ENCODE measurements at places on chromosomes 2 and 18.

- no peak for ATAC-seq
Measured at GRCh38 chr2:235848055-235848454, 320.1 kb downstream of the GBX2 start.

DNA sequence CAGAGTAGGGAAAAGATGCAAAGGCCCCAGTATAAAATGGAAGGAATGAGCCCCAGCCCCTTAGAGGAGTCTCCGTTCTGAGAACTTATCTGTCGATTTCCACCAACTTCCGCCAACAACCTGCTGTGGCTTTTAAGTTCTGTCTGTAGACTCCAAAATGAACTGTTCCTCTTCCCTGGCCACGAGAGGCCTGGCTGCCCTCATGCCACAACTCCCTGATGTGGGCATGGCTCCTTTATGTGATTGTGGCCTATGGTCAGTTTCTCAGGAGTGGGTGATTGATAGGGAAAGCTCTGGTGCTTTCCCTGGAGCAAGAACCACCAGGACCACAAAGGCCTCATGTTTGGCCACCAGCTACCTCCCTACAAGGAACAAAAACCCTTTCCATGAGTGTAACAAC, 18.8 kb upstream of the CD207 start:
- no peak for ATAC-seq

DNA sequence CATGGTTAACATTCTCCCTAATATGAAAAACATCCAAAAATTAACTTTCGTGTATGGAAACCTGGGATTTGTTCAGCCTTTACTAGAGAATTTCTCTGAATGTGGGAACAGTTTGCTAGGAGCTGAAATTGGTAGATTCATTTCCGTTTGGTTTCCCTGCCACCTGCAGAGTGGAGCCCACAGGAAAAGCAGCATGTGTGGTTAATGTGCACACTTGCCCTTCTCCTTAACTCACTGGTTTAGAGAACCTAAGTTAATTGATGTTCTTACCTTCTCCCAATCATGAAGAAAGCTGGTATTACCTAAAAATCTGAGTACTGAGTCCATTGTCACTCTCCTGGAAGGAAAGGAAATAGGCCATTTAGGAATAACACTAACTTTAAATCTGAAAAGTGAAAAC, 37.6 kb upstream of the ASXL3 start:
- ATAC-seq: no peak

- no peak for ATAC-seq
Measured at GRCh38 chr2:68463287-68463877, 3.7 kb downstream of the FBXO48 start.

DNA sequence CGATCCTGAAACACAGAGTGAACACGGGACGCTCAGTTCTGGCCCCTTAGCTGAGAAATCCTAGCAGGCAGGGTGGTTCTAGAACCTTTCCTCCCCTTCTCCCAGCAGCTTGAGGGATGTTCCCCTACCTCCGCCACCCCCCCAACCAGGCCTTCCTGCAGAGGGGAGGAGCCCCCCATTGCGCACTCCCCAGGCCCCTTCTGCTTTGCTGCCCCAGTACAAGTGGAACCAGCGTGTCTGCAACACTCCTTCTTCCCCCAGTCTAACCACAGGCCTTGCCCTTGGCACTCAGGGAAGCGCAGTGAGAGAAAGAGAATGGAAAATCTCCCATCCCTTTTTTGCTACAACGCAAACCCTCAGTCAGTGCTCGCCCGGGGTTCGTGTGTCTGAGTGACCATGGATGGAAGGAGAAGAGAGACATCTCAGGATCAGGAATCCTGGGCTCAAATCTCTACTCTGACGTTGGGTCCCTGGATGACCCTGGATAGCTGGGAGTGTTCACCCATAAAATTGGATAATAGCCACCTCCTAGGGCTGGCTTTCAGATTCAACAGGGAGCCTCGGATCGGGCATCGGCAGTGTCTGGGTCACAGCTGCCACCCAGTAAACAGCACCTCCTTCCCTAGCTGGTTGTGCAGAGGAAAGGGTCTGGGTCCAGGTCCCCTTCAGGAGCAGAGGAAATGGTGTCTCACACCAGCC, 3.7 kb downstream of the NPPC start:
- ATAC-seq: no peak

GRCh38 chr18:13392899-13393298, 174.3 kb downstream of the LDLRAD4 start:
- ATAC-seq: no peak

DNA sequence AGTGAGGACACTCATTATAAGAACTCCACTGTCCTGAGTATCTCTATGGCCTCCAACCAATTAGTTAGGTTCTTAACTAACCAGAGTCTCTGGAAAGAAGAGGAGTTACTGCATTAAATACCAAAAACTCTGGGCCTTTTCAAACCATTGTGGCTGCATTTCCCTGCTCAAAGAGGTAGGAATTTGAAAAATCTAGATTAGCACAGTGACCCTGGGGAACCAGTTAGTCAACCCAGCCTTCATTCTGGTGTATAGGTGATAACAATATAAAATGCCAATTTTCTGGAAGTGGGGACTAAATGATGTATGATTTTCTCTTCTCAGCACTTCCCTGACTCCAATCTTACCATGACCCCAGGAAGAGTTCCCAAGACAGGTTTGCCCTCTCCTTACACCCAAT, 287.8 kb upstream of the SETBP1 start:
- no peak for ATAC-seq

GRCh38 chr2:11532416-11533055, 1.3 kb upstream of the GREB1 start:
- ATAC-seq: no peak

GRCh38 chr18:24333084-24333483, 64.5 kb downstream of the OSBPL1A start:
- no peak for ATAC-seq

DNA sequence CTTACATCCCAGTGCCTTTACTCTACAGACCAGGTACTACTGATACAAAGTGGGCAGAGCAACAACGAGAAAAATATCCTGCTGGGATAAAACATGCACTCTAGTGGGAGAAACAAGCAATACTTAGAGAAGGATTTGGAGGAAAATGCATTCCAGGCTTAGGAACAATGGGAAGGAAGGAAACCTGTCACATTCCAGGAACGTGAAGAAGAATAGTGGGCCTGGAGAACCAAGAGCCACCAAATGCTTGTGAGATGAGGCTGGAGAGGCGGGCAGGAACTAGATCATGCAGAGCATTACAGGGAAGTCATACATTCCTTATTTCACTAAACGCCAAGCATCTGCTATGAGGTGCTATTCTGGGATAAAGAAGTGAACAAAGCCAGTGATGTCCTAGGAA, 342.3 kb downstream of the DCC start:
- ATAC-seq: peak; percentile 28

- no peak for ATAC-seq
Measured at GRCh38 chr2:172819943-172820342, 84.3 kb downstream of the RAPGEF4 start.

DNA sequence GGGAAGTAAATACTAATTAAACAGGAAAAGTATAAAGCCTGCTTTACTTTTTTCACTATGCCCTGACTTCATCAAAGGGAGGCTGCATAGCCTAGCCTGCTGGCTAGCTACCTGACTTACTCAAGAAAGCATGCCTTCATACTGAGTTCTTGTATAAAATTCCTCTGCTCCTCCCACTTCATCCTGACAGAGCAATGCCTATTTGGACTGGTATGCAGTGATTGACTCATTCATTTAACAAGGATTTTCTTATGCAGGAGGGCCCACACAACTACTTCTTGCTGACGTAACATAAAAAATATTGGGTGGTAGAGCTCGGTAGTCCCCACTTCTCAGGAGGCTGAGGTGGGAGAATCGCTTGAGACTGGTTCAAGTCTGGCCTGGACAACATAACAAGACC, 70.5 kb downstream of the PRPF40A start:
- ATAC-seq: peak; percentile 33

GRCh38 chr2:18548621-18549020, 11.8 kb downstream of the RDH14 start:
- no peak for ATAC-seq

- ATAC-seq: peak; percentile 74
Measured at GRCh38 chr2:173555833-173556232, 201.2 kb downstream of the CDCA7 start.

- ATAC-seq: no peak
Measured at GRCh38 chr2:173044686-173045085, 31.0 kb upstream of the MAP3K20 start.

DNA sequence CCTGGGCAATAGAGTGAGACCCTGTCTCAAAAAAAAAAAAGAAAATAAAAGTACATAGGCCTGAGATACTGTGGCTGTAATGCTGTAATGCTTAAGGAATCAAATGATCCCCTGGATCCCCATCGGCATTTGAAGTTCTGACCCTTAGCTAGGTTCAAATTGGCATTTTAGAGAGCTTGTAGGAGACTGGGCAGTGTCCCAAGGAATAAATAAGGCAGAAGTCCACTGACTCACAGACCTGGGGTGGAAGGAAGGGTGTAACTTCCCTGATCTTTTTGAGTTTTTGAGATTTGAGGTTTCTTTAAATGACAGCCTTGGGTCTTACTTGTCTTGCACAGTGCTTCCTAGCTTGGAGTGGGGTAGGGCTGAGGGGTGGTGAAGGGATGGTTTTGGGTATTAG, 553.7 kb downstream of the SLC4A3 start:
- no peak for ATAC-seq

- ATAC-seq: no peak
Measured at GRCh38 chr18:70005580-70005979, 57.9 kb upstream of the CD226 start.

GRCh38 chr18:78672862-78673446, 306.7 kb upstream of the SALL3 start:
- ATAC-seq: no peak

DNA sequence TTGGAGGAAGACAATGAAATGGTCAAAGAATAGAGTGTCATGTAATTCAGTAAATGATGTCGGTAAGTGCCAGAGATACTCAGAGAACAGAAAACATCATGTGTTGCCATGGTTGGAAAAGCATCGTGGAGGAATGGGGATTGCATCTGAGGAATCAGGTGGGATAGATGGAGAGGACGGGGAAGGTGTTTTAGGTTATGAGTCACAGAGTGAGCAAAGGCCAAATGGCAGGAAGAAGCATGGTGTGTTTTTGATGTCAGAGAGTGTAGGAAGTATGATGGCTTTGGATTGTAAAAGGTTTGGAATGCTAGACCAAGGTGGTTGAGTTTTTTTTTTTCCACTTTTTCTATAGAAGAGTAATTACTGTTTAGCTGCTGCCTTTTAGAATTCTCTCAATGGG, 27.5 kb upstream of the CD28 start:
- ATAC-seq: no peak

DNA sequence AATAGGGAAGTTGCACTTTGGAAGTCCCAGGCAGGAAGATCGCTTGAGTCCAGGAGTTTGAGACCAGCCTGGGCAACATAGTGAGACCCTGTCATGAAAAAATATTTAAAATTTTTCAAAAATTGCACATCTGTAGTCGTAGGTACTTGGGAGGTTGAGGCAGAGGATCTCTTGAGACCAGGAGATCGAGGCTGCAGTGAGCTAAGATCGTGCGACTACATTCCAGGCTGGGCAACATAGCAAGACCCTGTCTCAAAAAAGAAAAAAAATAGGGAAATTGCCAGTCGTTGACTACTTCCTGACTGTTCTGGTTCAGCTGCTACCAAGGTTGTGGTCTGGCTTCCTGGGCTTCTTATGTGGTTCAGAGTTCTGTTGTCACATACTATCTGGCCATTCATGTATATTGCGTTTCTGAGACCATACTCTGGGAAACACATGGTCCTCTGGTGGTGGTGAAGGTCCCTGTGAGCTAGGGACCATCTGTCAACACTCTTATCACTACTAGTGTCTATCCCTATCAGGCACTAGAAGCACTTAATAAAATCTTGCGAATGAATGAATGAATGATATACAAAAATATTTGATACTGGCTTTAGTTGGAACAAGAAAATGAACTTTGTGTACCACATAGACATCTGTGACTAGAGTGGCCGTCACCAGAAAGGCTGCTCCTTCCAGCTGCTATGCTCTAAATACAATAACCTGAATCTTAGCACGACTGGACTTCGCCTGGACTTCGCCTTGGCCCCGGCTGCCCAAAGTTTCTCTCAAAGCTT, 861 bp upstream of the KLHL23 start:
- no peak for ATAC-seq

- no peak for ATAC-seq
Measured at GRCh38 chr18:79600596-79600995, 79.0 kb upstream of the CTDP1 start.

- ATAC-seq: peak; percentile 74
Measured at GRCh38 chr2:128369602-128370467, 51.2 kb upstream of the HS6ST1 start.

DNA sequence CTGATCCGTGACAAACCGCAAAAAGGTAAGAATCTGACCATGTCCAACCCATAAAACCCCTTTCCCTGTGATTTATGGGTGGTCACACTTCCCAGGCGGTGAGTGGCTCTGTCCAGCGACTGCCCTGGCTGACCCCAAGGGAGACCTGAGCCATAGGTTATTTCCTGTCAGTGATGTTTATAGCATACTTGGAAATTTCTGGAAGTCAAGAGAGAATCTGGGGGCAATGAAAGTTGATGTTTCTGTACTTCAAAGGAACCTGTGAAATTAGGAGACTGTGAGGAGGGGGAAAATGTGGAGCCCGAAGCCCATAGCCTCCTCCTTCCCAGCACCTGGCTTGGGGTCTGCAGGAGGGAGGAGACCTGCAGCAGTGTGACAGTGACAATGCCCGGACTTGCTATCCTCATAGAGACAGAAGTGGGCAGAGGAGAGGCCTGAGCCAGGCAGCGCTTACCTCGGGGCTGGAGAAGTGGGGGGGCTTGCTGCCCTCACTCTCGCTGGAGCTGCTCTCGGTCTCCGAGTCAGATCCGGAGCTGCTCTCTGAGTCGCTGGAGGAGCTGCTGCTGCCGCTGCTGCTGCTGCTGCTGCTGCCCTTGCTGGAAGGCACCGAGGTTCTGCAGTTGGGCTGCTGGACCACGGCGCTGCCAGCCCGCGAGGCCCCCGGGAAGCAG, 111.3 kb upstream of the REV1 start:
- no peak for ATAC-seq

GRCh38 chr2:65415091-65415490, 17.3 kb downstream of the SPRED2 start:
- ATAC-seq: no peak

- ATAC-seq: no peak
Measured at GRCh38 chr2:215748446-215748845, 264.9 kb downstream of the MREG start.

- no peak for ATAC-seq
Measured at GRCh38 chr2:172762574-172762973, 26.9 kb downstream of the RAPGEF4 start.

- ATAC-seq: no peak
Measured at GRCh38 chr2:23436346-23437098, 51.5 kb downstream of the KLHL29 start.

DNA sequence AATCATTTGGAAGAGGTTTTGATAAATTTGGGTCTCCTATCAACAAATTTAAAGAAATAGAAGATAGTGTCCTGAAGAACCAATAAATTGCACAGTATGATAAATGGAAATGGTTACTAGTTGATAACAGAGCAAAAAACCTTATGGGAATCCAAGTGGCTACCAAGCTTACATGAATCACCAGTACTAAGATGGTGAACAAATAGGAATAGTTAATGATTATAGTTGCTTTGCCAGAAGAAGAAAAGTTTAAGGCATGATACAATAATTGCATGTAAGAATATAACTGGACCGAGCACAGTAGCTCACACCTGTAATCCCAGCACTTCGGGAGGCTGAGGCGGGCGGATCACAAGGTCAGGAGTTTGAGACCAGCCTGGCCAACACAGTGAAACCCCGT, 19.6 kb upstream of the INO80D start:
- ATAC-seq: no peak

Data from motor neuron (in vitro differentiated cells).